ENCODE measurements at places on chromosomes 1 and 21. TPM values are rescaled to one million over a fixed set of nuclear protein-coding genes. Genes with fewer than 3 reads are reported as not detected.

FAM110D gene
- 4.1 TPM for total RNA-seq

GRCh38 chr1:209839875-209840546 is 12.2 kb downstream of the UTP25 start:
- DNase-seq: peak; percentile 96

DNA sequence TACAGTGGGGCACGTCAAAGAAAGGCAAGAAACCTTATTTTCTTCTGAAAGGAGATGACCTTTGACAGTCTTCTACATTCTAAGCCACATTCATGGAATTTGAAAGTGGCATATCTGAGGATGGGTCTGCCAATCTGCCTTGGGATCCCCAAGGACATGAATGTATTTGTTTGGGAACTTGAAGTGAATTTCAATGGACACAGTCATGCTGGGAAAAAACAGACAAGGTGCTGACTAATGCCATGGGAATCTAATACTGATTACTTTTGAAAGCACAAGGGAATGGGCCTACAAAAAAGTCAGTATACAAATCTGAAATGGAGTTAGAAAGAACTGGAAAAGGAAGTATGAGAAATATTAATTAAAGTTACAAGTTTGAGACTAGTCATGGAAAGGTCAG is 128.8 kb downstream of the KCNJ6 start:
- no peak for DNase-seq

GRCh38 chr1:29414086-29414485 is 177.8 kb downstream of the PTPRU start:
- DNase-seq: no peak

DNA sequence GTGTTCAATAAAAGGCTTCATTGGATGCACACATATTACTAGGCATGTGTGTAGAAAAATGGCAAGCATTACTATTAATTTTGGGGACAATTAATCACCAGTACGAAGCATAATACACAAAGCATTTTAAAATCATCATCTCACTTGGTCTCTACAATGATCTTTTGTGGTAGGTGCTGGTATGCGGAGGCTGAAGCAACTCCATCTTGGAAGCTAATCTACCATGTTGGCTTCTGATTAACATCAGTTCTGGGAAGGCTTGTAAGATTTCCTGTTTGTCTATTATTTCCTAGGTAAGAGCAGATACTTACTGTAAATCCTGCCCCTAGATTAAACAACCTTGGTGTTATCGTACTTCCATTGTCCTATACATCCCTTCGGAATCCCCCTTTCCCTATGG is 121.7 kb upstream of the RUNX1 start:
- DNase-seq: no peak

- no peak for DNase-seq
Measured at GRCh38 chr1:225847610-225848009, 34.6 kb downstream of the TMEM63A start.

BARHL2 gene
- not detected for total RNA-seq

DNA sequence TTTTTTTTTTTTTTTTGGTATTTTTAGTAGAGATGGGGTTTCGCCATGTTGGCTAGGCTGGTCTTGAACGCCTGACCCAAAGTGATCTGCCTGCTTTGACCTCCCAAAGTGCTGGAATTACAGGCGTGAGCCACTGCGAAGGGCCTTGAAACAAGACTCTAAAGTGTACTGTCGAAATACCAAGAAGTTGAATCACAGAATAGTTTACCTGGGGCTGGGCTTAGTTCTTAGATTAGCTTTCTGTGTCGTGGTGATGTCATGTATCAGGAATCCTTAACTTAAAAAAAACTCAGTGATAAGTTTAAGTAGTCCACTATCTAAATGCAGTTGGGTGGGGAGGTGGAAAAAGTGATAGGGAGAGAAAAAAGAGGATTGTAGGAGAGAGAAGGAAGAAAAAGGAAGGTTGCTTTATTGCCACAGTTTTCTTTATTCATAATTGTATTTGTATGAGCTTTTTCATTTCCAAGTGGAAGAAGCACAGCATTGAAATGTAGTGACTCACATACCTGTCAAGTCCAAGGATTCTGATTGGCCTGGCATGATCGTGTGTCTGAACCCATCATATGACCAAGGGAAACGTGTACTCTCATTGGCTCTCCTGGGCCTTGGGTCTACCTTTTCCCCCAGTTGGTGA is 13.4 kb downstream of the ITSN1 start:
- DNase-seq: peak; percentile 76

DNA sequence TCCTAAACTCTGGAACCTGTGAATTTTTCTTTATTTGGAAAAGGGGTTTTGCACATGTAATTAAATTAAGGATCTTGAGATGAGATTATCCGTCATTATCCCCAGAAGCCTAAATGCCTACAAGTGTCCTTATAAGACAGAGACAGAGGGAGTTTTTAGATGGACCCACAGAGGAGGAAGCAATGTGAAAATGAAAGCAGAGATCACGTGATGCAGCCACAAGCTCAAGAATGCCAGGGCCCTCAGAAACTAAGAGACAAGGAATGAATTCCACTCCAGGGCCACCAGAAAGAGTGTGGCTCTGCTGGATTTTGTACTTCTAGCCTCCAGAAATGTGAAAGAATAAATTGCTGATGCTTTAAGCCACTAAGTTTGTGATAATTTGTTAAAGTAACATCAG is 183.6 kb upstream of the UBE2U start:
- no peak for DNase-seq

DNA sequence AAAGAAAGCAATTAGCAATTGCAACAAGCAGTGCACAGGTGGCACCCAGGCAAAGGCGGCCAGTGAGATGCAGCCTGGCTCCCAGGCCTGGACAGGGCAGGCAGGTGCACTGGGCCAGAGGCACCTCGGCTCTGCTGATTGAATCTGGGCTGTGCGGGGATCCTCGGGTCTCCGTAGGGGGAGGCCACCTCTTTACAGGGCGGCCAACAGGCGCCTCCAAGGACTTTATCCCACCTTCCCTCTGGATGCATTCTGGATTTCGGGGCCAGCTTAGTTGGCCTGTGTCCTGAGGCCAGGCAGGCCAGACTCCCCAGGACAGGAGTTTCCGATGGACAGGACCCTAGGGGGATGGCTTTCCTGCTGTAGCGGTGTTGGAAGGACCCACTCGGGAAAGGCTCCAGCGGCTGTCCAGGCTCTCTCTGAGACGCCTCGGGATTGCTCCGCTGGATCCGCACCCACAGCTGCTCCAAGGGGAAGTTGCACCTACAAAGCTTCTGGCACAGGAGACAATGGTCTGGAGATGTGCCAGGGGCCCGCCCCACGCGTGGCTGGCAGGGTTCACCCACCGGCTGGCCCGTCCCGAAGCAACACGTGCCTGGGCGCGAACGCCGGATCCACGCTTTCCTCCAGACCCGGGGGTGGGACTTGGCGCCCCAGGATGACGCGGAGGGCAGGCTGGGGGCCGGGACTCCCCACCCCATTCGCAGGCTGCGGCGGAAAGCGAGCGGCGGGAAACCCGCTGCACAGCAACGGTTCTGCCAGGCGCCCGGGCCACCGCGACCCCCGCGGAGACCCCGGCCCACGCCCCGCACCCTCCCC is 810 bp downstream of the SLC19A1 start:
- peak; percentile 45 for DNase-seq
